ENCODE measurements at places on chromosomes 11 and 22.

DNA sequence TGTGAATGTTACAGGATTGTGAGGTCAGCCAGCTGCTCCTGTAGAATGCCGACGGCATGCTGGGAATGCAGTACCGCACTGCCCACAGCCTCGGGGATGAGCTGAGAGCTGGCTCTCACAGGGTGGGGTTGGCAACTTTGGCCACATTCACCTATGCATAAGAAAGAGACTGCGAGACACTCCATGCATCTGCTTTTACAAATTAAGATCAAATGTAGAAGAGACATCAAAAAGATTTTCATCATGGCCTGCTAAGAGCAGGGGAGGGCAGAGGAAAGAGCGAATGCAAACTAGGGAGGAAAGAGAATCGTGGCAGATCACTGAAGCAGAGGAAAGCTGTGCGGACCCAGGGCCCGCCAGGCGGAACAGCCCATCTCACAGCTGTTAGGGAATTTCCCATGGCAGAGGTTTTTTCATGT is 49.8 kb upstream of the SPATA19 start:
- no peak for DNase-seq

- DNase-seq: no peak
These were observed 40.0 kb downstream of the BTG4 start for GRCh38 chr11:111472228-111472627.

DNA sequence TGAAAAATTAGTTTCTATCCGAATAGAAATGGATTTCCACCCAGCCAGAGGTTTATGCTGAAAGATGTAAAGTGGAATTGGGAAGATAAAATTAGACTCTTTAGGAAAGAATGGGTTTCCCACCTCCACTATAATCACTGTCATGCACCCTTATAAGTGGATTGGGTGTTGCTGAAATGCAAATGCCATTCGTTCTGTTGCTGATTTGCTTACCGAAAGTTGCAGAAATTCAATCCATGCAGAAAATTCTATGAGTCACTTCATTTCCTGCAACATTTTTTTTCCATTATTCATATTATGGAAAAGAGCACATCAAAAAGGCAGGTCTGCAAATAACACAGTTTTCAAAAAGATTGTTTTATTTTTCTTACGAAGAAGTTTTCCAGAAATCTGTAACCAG is 65.6 kb downstream of the LDLRAD3 start:
- no peak for DNase-seq

GRCh38 chr11:97862021-97862420 is 1158.7 kb upstream of the CNTN5 start:
- no peak for DNase-seq

DNA sequence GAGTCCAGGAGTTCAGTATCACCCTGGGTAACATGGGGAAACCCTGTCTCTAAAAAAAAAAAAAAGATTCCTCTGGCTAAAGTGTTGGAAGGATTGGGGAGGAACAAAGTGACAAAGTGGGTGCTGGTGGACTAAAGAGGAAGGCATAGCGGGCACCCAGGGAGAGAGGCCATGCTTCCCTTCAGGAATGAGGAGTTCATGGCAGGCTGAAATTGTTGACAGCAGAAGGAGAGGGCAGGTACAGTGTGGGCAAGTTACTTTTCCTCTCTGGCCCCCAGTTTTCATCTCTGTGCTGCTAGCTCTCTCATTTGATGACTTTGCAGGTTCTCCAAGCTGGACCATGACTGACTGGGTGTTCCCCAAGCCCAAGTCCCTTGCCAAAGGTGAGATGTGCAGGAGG is 4.4 kb upstream of the SYT13 start:
- no peak for DNase-seq

GRCh38 chr11:45994371-45995341 is 72.2 kb downstream of the LARGE2 start:
- no peak for DNase-seq

DNA sequence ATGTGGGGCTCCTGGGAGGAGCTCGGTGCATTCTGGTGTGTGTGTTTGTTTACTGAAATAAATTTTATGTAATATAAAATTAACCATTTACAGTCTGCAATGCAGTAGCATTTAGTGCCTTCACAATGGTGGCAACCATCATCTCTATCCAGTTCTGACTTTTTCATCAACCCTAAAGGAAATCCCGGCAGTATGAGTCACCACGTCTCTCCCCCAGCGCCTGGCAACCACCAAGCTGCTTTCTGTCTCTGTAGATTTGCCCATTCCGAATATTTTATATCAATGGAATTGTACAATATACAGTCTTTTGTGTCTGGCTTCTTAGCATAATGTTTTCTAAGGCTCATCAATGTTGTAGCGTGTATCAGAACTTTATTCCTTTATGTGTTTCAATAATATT is 300.5 kb downstream of the MIAT start:
- no peak for DNase-seq

DNA sequence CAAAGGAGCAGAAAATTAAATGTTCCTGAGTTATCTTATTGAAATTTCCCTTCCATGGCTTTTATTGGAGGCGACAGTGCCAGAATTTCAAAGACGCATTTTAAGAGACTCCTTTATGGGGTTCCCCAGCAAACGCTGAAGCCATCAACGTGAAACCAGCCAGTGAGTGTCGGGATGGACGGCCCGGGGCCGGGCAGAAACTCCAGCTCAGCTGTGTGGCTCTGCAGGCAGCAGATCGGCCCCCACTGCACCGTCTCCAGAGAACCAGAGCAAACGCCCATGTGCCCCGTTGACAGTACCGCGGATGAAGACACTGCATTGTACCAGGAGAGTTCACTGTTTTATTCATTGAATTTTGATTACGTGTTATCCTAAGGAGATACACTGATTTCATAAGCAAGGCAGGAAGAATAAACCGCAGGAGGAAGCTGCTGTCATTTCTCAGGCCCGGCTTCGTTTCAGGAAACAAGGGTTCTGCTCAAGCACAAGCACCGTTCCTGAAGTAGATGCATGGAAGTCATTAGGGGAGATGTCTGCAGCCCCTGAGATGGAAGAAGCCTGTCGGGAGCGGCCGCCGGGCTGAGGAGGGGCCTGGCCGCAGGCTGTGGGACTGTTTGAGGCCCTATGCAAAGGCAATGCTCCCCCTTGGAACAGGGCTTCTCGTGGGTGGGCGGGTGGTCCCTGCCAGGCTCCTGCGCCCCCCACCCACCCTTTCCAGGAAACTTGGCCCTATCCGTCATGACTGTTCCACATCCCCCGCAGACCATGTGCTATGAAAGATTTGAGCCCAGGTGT is 639.7 kb downstream of the TBC1D22A start:
- DNase-seq: no peak

DNA sequence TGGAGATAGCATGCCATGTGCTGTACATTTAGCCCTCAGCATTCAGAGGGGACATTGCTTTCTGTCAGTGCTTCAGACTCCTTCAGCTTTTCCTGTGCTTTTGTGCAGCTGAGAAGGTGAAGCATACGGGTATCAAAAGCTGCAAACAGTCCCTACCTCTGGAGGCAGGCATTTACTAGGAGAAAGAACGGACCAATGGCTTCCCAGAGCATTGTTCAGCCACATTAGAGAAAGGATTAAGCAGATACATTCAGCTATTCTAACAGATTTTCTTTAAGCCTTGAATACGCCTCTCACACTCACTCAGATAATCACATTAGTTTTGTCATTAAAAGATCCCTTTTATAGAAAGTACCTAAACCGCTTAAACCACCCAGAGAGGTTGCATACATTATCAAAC is 80.7 kb upstream of the FAM181B start:
- no peak for DNase-seq

GRCh38 chr22:35995348-35995747 is 33.3 kb downstream of the RBFOX2 start:
- DNase-seq: no peak

GRCh38 chr11:6397636-6398035 is 7.4 kb downstream of the SMPD1 start:
- DNase-seq: no peak

- DNase-seq: no peak
These were observed 764.7 kb downstream of the BRD1 start for GRCh38 chr22:49062802-49063544.

- DNase-seq: no peak
These were observed 23.8 kb downstream of the MICAL3 start for GRCh38 chr22:18000441-18001039.

DNA sequence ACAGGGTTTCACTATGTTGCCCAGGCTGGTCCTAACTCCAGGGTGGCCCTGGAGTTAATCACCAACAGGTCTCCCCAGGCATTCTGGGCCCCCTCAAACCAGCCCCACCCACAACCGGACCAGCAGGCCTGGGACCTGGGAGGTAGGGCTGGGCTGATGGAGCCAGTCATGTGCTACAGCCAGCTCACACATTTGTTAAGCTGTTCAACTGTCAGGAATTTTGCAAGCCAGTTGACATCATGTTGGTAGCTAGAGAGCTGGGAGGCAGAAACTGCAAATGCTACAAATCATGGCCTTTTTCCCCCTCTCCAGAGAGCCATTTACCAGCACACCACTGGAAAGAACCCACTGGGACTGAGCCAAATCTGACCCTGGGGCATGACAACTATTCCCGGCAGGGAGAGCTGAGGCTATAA is 6.8 kb downstream of the ARHGAP1 start:
- DNase-seq: no peak

GRCh38 chr11:130511765-130512164 is 63.3 kb downstream of the ADAMTS15 start:
- DNase-seq: no peak

- DNase-seq: no peak
These were observed 58.6 kb downstream of the SIK2 start for GRCh38 chr11:111660822-111661221.

- DNase-seq: no peak
These were observed 63.5 kb downstream of the ENDOD1 start for GRCh38 chr11:95152876-95153856.

- no peak for DNase-seq
These were observed 40.4 kb upstream of the ETS1 start for GRCh38 chr11:128627666-128628324.

GRCh38 chr11:132772703-132773545 is 759.4 kb downstream of the OPCML start:
- no peak for DNase-seq

DNA sequence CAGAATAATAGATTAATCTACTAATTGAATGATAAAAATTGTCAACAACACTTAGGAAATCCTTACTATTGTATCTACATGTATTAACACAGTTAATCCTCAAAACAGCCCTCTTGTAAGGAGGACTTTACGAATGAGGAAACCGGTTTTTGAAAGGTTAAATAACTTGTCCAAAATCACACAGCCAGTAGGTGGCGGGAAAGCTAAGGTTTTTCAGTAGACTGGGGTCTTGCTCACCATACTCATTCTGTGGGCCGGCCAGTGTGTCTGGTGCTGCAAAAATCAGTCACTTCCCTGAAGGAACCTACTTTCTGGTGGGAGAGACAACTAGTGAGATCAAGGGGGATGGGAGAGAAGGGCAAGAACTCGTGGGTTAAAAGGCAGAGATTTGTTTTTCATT is 3.8 kb downstream of the DCPS start:
- DNase-seq: no peak

GRCh38 chr11:56885177-56885576 is 103.5 kb upstream of the OR5AK2 start:
- no peak for DNase-seq

GRCh38 chr11:115481528-115481927 is 22.7 kb downstream of the CADM1 start:
- DNase-seq: no peak

GRCh38 chr22:29129808-29130140 is 56.9 kb downstream of the KREMEN1 start:
- no peak for DNase-seq

DNA sequence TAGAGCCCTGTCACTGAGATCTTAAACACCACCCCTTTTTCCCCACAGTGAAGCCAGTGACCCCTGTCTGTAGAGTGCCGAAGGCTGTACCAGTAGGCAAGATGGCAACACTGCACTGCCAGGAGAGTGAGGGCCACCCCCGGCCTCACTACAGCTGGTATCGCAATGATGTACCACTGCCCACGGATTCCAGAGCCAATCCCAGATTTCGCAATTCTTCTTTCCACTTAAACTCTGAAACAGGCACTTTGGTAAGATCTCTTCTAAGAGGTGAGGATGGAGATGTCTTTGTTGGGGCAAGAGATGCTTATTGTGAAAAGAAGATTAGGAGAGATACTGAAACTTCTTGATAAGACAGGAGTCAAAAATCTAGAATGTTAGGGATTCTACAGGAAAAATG is 75.9 kb downstream of the JAM3 start:
- DNase-seq: no peak

- no peak for DNase-seq
These were observed 30.6 kb upstream of the PIK3C2A start for GRCh38 chr11:17238377-17238776.

- no peak for DNase-seq
These were observed 606 bp downstream of the DRG1 start for GRCh38 chr22:31400023-31400397.

Measured in mesothelial cell of epicardium (in vitro differentiated cells).